ENCODE measurements at places on chromosomes 6 and 20. TPM values are rescaled to one million over a fixed set of nuclear protein-coding genes. Genes with fewer than 3 reads are reported as not detected.

GRCh38 chr20:62511915-62512610, 36.3 kb upstream of the GATA5 start:
- peak; percentile 49 for DNase-seq

DNA sequence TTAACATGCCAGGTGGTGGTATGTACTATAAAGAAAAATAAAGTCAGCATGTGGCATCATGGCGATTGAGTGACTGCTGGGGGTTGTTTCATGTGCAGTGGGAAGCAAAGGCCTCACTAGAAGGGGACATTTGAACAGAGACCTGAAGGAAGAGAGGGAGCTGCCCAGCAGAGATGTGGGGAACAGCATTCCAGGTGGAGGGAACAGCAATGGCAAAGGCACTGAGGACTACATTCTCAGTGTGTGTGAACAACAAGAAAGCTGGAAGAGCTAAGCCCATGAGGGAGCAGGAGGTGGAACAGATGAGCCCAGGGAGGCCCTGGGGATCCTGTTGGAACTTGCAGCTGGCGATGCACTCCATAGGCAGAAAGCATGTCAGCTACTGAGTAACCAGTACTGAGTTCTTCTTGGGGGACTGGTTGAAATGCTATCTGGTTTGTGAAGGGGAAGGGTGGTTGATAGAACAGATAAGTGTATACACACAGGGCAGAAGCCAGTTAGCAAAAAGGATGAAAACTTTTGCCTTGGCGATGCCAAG, 29.2 kb downstream of the NOX3 start:
- no peak for DNase-seq

GRCh38 chr6:111069382-111070104, 17.8 kb upstream of the SLC16A10 start:
- DNase-seq: no peak

GRCh38 chr6:37717836-37718251, 20.2 kb upstream of the MDGA1 start:
- no peak for DNase-seq

- DNase-seq: no peak
Measured at GRCh38 chr6:33861722-33862121, 57.9 kb upstream of the MLN start.

Gene CABLES2
- total RNA-seq: 18.1 TPM

Data from Right ventricle myocardium inferior (tissue), 1 donor.